ENCODE measurements at places on chromosomes 2 and 18.

- DNase-seq, result no peak
Observed at GRCh38 chr2:10452312-10452711, 4.2 kb upstream of the ODC1 start.

DNA sequence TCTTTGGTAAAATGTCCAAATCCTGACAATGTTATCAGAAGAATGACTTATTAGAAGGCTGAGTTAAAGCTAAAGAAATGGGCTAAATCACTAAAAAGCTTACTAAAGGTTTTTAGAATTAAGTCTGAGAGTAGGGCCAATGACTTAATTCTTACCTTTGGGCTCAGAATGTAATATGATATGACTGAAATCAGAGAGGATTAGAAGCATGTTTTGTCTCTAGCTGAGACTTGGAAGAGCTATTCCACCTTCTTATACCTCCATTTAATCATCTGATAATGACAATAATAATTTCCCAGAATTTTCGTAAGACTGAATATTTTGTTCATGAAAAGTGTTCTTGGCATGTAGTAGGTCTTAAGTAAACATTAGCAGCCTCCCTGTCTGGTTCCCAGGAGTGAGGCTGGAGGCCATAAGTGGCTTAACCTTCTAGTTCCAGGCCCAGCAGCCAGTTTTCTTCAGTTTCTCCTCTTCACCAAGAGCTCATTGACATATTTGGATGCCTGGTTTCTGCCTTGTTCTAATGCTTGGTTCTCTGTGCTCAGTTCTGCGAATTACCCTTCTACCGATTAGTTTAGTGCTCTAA is 25.5 kb upstream of the E2F6 start:
- DNase-seq, result no peak

- no peak for DNase-seq
Observed at GRCh38 chr2:230418341-230419016, 2.5 kb downstream of the SP100 start.

- DNase-seq, result peak; percentile 13
Observed at GRCh38 chr2:196263181-196263747, 91.9 kb upstream of the STK17B start.

GRCh38 chr2:159146996-159147666 is 139.4 kb downstream of the WDSUB1 start:
- DNase-seq, result no peak

- DNase-seq, result no peak
Observed at GRCh38 chr2:262117-262516, 1.7 kb downstream of the SH3YL1 start.

DNA sequence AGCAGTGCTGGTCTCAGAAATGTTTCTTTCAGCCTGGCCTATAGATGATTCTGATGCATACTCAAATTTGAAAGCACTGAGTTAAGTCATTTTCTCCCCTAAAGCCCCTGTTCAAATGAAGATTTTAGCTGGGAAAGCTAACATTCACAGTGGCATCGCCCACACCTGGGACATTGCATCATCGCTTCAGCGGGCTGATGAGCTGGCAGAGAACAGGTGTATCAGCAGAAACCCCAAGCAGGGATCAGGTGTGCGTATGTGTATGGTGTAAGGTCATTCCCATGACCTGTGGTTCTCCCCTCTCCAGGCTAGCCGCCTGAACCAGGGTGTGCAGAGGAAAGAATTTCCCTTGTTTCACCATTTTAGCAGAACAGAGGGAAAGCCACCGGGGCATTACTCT is 56.3 kb downstream of the EPAS1 start:
- DNase-seq, result no peak

DNA sequence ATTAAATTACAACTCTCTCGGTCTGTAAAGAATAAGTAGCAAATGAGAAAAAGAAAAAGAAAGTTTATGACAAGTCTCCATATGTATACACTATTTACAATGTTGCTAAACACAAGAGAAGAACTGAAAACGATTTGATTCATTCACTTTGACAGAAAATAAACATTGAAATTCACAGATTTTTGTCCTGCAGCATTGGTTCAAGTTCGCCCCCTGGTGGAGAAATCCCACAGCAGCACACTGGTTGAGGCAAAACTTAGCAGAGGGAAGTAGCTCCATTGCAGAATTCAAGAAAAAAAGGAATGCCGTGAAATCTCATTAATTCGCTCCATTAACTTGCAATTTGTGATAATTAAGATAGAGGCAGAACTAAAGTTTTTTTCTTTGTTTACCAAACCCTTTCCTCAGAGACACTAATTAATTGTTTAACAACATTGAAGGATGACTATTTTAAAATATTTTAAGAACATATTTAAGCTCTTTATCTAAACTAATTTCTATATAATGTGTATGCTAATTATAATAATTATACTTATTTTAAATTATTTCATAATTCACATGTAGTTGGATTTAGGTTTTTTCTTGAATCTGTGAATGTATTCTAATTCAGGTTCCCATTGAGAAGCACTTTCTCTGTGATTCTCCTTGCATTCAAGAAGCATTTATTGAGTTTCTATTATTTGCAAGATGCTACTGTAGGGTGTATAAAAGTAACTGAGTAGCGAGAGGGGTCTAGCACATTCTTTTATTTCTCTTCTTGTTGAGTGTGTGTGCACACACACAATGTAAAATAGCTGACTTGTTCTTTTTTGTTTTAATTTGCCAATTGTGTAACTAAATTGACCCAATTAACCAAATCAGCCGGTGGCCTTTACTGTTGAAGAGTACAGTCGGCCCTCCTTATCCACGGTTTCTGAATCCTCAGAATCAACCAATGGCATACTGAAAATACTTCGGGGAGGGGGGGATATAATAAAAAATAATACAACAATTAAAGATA is 74.1 kb downstream of the COL4A3 start:
- DNase-seq, result peak; percentile 44

- DNase-seq, result no peak
Observed at GRCh38 chr18:10462597-10462996, 8.2 kb downstream of the APCDD1 start.

GRCh38 chr2:111057721-111058120 is 63.0 kb upstream of the BCL2L11 start:
- DNase-seq, result no peak

DNA sequence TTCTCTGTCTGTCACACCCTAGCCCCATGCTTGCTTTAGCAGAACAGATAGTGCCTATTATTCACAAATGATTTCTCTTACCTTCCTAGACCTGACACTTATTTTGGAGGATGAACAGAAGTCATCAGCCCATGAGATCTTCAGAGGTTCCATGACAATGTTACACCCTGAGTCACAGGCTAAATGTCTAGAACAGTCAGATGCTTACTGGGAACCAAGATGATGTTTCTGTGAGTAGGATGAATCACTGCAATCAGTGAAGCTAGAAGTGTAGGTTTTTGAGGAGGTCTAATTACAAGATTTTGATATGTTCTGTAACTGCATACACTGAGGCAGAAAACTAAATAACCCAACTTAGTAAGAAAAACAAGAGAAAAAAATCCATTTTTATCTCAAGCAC is 123.0 kb upstream of the THUMPD2 start:
- DNase-seq, result no peak

DNA sequence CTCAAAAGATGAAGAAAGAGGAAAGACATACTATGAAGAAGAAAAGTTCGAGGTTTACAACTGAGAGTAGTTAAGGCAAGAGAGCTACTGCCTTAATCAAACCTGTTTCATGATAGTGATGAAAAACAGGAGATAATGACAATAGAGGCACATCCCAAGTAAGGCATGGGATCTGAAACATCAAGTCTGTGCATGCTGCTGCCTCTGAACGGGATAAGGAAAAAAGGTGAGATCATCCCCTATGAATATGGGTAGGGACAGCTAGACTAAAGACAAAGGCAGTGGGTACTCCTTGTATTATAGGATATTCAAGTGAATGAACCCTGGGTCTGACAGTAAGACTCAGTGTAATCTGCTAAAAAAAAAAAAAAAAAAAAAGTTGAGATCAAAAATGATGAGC is 3.0 kb downstream of the EXOC6B start:
- DNase-seq, result no peak

GRCh38 chr18:48074929-48075706 is 144.7 kb upstream of the SMAD2 start:
- DNase-seq, result no peak

GRCh38 chr18:42229211-42230210 is 274.5 kb downstream of the PIK3C3 start:
- no peak for DNase-seq

- DNase-seq, result no peak
Observed at GRCh38 chr18:32328379-32328778, 138.5 kb downstream of the MEP1B start.

- DNase-seq, result no peak
Observed at GRCh38 chr2:217107480-217107879, 247.6 kb upstream of the TNP1 start.

DNA sequence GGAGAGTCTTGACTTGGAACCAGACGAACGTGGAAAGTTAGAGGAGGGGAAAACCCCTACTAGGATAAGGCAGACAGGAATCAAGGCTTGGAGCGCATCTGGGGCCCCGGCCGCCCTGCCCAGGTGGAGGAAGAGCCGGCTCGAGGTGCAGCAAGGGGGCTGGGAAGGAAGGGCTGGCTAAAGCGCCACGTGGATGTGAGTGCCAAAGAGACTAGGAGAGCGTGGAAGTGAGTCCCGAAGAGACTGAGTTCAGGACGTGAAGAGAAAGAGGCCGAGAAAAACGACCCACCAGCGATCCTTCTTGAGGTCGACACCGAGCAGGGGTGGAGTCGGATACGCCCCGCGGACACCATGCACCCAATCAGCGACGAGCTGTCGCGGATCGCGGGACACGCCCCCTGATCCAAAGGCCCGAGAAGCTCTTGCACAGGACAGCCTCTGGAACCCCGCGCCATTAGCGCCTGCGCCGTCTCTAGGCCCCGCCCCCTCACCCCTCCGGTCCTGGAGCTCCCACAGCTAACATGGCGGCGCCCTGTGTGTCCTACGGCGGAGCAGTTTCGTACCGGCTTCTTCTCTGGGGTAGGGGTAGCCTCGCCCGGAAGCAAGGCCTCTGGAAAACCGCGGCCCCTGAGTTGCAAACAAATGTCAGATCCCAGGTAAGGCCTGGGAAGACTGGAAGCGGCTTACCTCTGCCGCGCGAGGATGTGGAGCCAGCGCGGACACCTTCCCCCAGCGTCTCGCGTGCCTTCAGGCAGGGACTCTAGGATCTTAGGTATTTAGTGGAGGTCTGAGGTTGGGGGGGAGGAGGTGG is at the start of gene MRPS9:
MRPS9 (plus strand) TSS at position 498 of the 811 bp plus-strand sequence; CDS start at position 522, 24 bp downstream.
- peak; percentile 98 for DNase-seq

DNA sequence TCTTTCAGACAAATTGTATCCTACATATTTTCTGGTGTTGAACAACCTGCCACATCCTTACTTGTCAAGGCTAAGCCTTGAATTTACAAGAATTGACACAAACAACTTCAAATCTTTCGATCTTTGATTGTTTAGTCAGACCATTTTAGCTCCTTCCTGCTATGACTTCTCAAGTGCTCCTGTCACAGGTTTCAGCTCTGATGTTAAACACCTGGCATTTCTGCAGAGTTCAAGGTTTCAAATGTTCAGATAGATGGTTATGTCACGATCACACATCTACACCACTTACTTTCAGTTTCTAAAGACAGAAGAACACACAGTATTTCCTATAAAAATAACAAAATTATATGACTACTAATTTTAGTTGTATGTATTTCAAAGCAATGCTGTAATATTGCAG is 84.0 kb downstream of the RND3 start:
- DNase-seq, result no peak

GRCh38 chr2:100900156-100900795 is 80.3 kb downstream of the NPAS2 start:
- no peak for DNase-seq

GRCh38 chr2:10383960-10384734 is 64.0 kb downstream of the ODC1 start:
- no peak for DNase-seq

GRCh38 chr2:112201696-112202430 is 53.0 kb downstream of the ZC3H8 start:
- no peak for DNase-seq

DNA sequence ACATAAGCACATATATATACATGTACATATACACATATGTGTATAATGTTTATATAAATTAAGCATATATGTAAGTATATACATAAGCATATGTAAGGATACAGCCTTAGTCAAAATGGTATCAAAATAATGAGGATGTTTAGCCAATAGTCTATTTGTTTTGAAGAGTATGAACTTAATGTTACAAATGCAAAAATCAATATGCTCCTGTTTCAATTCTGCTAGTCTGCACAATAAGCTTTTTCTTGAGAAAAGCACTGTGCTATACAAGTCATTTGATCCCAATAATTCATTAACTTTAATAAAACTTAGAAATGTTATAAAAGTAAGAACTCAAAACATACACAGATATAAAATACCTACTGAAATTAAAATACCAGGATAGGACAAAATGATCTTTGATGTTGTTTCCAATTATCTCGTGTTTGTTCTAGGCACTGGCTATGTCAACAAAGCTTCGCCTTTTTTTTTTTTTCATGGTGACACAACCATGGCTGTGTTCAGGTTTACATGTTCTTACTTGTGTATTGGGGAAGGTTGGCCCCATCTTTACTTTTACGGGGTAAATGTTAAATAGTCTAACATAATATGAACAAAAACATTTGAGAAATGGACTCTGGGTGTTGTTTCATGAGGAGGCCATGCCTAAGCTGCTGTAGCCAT is 271.1 kb upstream of the CDH19 start:
- no peak for DNase-seq

GRCh38 chr2:74146929-74147726 is 584 bp downstream of the BOLA3 start:
- DNase-seq, result peak; percentile 45

DNA sequence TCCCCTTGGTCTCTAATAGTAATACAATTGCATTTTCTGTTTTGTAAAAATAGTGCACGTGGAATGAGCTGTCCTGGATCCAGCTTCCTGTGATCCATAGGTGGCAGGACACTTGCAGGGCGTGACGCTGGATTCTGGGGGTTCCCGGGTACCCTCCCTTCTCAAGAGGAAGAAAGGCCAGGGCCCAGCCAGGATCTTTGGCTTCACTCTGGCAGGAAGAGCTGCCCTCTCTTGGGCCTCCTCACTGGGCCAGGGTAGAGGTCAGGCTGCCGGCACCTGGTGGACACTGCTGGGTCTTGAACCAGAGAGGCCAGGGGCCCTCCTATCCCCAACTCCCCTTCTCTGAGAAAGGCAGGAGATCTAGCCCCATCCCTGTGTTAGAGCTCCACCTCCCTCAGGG is 37.8 kb upstream of the OTOF start:
- DNase-seq, result no peak

- DNase-seq, result no peak
Observed at GRCh38 chr18:3233433-3234168, 13.8 kb upstream of the MYOM1 start.

GRCh38 chr2:218887079-218887478 is 6.4 kb downstream of the WNT10A start:
- DNase-seq, result no peak

DNA sequence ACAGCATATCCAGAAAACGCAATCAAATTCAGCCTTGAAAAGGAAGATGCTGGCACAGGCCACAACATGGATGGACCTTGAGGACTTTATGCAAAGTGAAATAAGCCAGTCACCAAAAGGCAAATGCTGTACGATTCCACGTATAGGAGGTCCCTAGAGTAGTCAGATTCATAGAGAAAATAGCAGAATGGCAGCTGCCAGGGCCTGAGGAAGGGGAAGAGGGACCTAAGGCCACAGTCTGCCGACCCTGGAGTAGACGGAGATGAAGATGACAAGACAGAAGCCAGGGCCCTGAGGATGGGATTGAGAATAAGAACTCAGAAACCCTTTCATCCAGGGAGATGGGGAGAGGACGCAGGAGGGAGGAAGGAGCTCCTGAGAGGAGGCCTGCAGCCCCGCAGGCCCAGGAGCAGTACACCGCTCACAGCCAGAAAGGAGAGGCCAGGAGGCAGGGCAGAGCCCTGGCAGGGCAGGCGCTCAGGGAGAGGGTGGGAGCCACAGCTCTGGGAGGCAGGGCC is 8.1 kb upstream of the MTERF4 start:
- DNase-seq, result no peak
